Suppressor macrophage treated with lipopolysaccharide for 4 hours (primary cell): ENCODE measurements at places on chromosomes 4 and X.

DNA sequence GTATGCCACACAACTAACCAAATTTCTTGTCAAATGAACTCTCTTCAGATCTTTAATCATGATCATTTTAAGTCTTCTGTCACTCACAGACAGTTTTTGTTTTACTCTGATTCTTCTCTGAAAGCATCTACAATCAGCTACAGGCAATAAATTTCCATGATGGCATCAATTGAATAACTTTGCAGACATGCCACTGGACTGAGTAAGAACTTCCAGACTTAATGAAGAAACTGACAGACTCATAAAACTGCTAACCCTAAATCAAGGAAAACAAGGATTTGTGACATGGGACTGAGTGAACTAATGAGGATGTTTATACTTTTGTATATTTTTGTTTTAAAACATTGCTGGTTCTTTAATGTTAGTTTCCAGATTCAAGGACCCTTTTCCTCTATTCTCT, 5.5 kb upstream of the PPP1R2C start:
- no peak for DNase-seq

DNA sequence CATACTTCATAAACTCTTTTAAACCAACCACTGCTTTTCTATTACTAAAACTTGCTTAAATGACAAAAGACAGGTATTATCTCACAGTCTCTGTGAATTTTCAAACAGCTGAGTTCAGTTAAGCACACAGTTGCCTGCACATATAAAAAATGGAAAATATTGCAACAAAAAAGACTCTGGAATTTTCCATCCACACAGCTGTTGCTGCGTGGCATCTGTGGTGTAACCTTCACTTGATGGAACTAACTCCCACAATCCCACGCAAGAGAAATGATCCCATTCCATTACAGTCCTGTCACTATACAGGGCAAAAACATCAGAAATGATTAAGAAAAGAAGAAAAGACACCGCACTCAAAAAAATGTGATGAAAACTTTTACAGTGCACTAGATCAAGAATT, 149.8 kb upstream of the TBL1X start:
- DNase-seq: no peak

GRCh38 chr4:15245006-15245530, 182.8 kb upstream of the C1QTNF7 start:
- no peak for DNase-seq

DNA sequence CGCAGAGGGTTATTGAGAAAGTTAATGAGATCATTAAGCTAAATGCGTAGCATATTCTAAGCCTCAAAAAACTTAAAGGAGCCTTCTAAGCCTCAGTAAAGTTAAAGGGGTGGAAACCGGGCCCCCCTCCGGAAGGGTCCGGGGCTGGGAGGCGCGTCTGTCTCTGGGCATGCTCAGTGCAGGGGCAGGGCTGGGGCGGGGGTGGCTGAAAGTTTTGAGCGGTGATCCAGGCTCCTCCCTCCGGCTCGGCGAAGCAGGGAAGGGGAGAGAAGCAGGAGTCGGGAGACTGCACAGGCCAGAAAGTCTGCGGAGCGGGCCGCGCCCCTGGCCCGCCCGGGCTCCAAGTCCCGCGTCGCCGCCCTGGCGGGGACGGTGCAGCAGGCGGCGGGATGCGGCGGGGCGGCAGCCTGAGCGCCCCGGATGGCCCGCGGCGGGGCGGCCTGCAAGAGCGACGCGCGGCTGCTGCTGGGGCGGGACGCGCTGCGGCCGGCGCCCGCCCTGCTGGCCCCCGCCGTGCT, at the start of gene EVC:
TSS of gene EVC (plus strand) at position 241 of the 518 bp plus-strand sequence. CDS start at position 421, 180 bp downstream.
- DNase-seq: peak; percentile 29

GRCh38 chr4:15786743-15787142, 8.6 kb downstream of the CD38 start:
- no peak for DNase-seq

- DNase-seq: no peak
Observed at GRCh38 chr4:166972071-166972470, 262.2 kb downstream of the SPOCK3 start.

GRCh38 chr4:7857238-7857701, 82.4 kb downstream of the AFAP1 start:
- DNase-seq: peak; percentile 23

- no peak for DNase-seq
Observed at GRCh38 chr4:32564626-32565025, 1844.5 kb downstream of the PCDH7 start.
